ENCODE measurements at places on chromosomes 7 and 10.

- DNase-seq = no peak
Measured at GRCh38 chr10:113047963-113048781, 98.1 kb downstream of the TCF7L2 start.

GRCh38 chr10:95569368-95569767 is 8.2 kb upstream of the SORBS1 start:
- DNase-seq = no peak

- no peak for DNase-seq
Measured at GRCh38 chr7:84950836-84951235, 236.0 kb downstream of the SEMA3D start.

DNA sequence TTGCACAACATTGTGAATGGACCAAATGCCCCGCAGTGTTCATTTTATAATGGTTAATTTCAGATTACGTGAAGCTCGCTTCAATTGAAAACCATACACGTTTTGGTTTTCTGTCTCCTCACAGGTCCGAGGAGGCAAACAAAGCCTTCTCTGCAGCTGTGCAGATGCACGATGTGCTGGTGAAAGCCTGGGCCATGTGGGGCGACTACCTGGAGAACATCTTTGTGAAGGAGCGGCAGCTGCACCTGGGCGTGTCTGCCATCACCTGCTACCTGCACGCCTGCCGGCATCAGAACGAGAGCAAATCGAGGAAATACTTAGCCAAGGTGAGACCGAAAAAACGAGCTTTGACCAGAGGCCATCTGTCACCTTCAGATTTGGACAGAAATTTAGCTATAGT is 110.3 kb downstream of the TRRAP start:
- no peak for DNase-seq

DNA sequence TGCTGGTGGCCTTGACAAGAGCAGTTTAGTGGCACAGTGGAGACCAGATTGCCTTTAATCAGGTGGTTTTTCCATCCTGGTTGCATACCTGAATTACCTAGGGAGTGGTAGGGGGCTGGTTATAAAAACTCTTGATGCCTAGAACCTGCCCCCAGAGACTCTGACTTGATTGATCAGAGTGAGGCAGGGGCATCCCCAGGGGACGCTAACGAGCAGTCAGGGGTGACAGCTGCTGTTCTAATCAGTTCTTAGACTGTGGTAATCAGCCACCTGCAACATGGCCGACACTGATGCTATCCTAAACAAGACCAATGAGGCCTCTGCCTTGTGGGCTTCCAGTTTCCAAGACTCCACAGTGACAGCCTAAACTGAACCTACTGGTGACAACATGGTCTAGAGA is 2.0 kb upstream of the OPALIN start:
- no peak for DNase-seq
